CD8-positive, alpha-beta memory T cell (primary cell): ENCODE measurements at places on chromosomes 3 and 15.

DNA sequence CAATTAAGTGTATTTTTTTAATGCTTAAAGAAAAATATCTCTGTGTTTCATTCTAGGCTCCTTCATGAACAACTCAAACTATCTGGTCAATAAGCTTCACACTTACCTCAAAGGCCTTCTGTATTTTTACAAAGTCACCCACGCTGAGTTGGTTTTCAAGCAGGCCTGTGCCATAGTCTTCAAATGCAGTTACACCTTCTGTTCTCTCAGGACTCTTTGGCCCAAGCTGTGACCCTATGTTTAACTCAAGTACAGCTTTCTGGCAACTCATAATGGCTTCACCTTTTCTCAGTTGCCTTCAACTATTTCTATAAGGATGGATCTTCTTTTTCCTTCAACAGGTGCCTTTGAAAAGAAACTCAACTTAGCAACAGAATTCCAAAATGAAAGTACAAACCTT lies 587 bp downstream of the WDR49 start:
- DNase-seq, result no peak

GRCh38 chr3:49498239-49498638 lies 28.2 kb downstream of the DAG1 start:
- DNase-seq, result no peak

- no peak for DNase-seq
These were observed 203.3 kb downstream of the DTWD1 start for GRCh38 chr15:49823987-49824774.

DNA sequence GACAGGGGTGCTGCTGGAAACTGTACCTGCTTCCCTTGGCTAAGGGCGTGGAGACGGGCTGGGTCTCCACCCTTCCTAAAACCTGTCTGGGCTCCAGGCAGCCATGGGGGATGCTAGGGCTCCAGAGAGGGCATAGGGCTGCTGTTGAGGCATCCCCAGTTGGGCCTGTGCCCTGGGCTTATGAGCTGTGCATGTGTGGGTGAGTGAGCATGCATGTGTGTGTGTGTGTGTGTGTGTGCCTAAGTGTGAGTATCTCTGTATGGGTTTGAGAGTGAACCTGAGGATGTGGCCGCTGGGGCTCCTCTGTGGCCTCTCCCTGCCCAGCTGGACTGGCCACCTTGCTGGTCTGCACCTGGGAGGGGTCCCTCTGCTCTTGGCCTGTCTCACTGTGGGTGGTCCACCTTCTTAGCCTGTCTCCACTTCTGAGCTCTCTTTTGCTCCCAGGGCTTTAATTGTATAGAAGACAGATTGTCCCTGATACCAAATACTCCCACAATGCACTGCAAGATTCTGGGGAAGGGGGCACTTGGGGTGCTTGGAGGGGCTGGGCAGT lies 11.9 kb upstream of the TMEM115 start:
- DNase-seq, result no peak

DNA sequence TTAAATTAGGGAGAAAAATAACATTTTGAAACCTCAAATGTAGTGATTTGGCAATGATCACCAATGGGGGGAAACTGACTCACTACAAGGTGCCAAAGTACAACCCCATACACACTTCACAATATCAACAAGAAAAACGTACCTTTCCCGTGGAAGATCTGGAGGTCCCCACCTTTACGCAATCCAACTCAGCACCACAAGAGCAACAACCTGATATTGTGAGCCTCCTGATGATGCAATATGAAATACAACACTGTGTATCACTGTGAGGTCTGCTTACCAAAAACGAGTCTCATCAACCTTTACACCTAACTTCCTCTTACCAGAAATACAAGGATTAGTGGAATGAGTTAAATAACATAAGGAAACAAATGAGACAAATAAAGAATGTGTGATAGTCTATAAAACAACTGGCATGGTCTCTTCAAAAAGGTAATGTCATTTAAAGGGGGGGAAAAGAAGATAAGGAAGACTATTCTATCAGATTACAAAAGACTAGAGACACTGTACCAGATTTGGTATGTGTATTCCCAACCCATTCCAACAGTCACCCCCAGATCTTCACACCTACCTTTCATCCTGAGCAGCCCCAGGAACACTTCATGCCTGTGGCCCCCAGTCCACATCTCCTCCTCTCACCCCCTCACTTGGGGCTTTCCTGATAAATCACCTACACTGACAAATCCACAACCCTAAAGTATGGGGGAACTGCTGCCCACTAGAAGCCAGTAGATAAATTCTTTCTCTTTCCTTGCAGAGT lies 27.7 kb downstream of the DLG1 start:
- no peak for DNase-seq

GRCh38 chr3:114464548-114464947 lies 170.7 kb downstream of the TIGIT start:
- DNase-seq, result no peak

GRCh38 chr3:79369306-79369705 lies 398.5 kb downstream of the ROBO1 start:
- DNase-seq, result no peak

- DNase-seq, result no peak
These were observed 101.3 kb downstream of the NUP210 start for GRCh38 chr3:13318626-13319470.

- DNase-seq, result peak; percentile 86
These were observed at the start of gene ATP11B for GRCh38 chr3:182792901-182793662. ATP11B (plus strand) TSS chr3:182793504; CDS start chr3:182793760, 256 bp downstream.

DNA sequence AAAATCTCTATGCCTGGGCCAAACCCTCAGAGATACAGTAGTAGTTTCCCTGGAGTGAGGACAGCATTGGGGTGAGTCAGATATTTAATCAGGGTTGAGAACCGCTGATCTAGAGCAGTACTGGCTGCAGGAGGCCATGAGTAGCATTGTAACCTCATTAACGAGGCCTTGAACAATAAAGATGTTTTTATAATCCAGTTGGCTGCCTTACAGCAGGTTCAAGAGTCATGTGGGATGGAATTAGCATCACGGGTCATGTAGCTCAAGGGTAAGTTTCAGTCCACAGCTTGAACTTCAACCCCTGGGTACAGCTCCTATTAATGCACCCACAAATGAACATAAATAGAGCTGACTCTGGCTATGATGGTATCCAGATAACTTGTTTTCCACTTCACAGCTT lies 5.1 kb downstream of the HPS3 start:
- no peak for DNase-seq
